Fibroblast of villous mesenchyme (primary cell): ENCODE measurements at places on chromosomes 4 and X. TPM values are rescaled to one million over a fixed set of nuclear protein-coding genes. Genes with fewer than 3 reads are reported as not detected.

DNA sequence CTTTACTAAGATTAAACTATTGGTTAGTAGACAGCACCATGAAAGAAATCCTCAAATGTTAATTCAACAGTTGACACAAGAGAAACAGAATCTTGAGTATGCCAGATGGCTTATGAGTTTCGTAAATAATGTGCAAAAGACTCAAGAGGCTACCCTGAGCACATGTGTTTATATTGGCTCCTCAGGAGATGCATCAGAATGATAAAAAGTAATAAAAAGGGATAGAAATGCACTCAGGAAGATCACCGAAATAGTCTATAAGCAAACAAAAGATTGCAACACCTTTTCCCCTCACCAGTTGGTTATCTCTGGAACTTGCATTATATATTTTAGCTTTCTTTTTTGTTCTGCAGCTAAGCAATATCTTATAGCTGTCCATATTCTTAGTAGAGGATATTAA is 84.4 kb downstream of the SCFD2 start:
- DNase-seq = peak; percentile 85

- DNase-seq = no peak
Observed at GRCh38 chr4:112119353-112119783, 25.9 kb upstream of the FAM241A start.

DNA sequence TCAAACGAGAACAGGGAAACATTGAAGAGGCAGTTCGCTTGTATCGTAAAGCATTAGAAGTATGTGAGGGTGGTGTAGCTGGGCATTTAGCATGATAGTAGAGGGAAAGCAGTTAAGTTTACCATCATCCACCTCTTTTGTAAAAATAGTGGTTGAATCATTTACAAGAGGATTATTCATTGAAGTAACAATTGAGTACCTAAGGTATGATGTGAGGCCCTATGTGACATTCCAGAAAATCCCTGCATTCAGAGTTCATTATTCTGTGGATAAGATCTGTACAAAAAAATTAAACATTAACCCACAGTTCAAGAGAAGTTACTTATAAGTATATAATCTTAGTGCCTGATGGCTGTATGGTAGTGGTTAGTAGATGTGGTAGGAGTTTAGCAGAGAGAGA is 22.2 kb upstream of the GCNA start:
- no peak for DNase-seq

RNF150 gene
- total RNA-seq = 12.2 and 16.4 TPM in 2 replicates

CXorf49 gene
- not detected in 2 replicates for total RNA-seq

DNA sequence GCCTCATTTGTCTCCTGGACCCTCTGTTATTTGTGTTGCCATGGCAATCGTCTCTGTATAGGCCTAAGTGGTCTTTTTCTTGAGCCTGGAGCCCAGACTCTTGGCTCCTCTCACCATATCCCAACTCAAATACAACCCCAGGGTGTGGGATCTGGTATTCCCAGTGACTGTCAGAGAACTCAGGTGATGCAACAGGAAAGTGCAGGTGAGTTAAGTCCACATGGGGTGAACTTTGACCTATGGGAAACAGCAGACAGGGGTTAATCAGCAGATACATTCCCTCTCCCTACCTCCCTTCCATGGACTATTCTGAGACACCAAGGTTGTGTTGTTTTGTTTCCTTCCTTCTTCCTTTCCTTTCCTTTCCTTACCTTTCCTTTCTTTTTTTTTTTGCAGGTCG is 130.9 kb upstream of the RPS6KA3 start:
- no peak for DNase-seq

PASD1 gene
- not detected in 2 replicates for total RNA-seq
